ENCODE measurements at places on chromosomes 12 and 14.

GRCh38 chr12:10241290-10241689 lies 28.6 kb downstream of the GABARAPL1 start:
- DNase-seq, result no peak

DNA sequence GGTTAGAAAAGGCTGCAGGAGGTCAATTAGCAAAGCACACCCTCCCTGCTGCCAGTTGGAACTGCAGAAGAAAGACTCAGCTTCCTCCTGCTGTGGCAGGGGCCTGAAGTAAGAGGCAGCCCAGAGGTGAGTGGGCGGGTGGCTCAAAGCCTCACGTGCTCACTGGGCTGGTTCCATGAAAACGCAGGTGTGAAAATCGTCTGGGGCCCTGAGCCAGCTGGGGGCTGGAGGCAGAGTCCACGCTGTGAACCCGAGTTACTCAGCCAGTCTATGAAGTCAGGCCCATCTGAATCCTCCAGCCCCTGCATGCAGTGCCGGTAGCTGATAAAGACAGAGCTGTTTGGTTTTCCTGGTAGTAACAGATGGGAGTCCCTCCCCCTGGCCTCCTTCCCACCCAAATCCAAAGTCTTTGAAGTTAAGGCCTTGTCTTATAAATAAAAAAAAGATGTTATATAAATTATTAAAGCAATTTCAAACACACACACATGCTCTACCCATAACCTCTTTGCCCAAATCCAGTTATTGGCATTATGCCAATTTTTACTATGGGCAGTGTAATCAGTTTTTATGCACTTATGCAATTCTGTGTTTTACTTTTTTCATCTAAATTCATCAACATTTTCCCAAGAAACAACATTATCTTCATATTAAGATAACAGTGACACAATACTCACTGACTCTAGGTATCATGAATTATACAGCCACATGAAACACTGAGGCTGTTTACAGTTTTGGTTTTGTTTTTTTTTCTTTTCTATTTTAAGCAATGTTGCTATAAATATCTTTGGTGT lies 57.9 kb upstream of the PNMA1 start:
- no peak for DNase-seq

DNA sequence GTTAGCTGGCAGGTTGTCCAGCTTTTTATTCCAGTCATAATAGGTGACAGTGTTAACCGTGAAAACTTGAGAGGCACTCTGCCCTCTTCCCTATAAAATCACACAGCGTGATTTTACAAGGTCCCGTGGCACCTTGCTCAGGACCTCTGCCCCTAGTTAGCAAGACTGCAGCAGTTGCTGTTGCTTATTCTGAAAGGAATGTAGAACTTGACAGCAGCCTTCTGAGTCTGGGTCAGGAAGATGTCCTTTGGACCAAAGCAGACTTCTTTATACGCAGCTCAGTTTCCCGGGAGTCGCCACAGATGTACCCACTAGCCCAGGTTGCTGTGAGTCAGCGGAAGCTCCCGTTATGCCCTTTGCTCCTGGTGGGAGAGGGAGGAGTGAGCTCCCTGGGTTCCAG lies 13.2 kb downstream of the PRKAB1 start:
- no peak for DNase-seq

DNA sequence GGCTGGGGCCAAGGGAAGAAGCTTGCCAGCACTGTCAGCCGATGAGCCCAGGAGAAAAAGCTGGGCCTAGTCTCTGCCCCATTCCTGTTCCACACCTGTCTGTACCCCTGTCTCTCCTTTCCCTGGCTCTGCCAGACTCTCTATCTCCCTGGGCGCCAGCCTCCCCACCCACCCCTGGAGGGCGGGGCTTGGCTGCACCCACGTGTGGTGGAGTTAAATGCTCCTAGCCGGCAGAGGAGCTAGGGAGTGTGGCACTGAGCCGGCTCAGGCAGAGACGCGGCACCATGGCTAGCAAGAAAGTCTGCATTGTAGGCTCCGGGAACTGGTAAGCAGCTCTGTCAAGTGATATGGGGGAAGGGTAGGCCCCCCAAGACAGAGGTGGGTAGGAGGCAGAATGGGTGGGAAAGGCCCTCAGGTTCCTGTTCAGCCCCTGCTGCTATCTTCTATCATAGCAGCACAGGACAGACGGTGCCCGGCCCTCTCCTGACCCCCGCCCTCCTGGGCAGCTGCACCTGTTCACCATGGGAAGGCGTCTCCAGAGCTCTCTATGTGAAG lies at the start of gene GPD1:
Gene GPD1, plus strand, starts transcription at position 242 of the 555 bp plus-strand sequence. Its CDS starts 43 bp downstream, at position 285.
- DNase-seq, result peak; percentile 85

DNA sequence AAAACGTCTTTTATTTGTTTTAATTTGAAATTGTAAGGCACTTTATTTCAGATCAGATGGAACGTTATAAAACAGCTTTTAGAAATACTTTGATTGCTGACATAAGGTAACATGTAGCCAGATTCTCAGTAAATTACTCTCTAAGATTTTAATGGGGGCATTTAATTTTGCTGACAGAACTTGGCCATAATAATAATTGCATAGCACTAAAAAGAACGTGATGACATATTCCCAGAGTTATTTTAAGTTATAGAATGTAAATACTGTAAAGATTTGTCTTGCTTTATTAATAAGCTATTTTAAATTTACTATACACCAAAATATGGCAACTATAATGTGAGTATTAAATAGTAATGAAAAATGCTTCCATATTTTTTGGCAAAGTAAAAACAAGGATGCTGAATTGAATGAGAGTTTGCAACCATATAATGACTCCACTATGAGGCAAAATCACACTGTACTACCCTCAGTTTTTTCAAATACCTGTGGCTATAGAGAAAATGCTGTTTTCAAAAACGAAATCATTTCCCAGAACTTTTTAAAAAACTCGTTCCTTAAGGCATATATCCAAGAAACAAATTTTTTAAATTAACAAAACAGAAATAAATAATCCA lies 876 bp downstream of the LUM start:
- no peak for DNase-seq

DNA sequence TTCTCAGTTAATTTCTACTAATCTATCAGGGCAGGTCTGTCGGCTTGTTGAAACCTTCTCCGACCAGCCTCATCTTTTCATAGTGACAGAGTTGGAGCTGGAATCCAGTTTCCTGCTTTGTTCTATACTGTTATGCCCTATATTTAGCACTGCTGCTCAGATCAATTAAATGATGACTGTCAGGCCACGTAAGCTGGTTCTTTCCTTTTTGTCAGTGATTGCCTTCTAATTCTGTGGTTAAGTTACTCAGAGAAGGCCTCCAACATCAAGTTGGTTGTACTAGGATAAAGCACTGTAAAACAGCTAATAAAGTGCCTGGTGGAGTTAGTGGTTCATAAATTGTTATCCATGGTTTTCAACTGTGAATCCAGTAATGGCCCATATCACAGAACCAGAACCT lies 22.6 kb downstream of the DERA start:
- DNase-seq, result no peak

DNA sequence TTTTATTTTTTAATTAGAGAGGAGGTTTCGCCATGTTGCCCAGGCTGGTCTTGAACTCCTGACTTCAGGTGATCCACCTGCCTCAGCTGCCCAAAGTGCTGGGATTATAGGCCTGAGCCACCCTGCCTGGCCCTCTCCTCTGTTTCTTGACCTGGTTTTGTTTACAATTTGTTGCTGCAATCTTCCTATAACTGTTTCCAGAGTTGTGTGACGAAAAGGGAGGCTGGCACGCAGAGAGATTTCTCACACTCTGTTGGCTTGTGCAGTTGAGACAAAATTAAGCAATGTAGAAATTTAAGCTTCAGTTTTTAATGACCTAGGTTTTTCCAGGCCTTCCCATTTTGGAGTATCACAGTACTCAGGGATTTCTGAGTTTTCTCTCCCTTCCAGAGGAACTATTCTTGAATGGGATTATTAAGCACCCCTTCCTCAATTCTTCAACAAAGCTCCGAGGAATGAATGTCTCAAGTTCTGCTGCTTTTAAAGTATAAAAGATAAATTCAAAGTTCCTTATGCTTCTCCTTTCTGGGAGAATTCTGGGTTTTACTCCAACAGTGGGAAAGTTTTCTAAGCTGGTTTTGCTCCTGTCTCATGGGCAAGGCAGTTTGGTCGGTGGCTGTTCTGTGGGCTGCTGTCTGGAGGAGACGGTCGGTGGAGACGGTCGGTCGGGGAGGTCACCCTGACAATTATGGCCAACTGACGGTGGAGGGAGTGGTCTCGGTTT lies 20.4 kb upstream of the FOS start:
- DNase-seq, result no peak

DNA sequence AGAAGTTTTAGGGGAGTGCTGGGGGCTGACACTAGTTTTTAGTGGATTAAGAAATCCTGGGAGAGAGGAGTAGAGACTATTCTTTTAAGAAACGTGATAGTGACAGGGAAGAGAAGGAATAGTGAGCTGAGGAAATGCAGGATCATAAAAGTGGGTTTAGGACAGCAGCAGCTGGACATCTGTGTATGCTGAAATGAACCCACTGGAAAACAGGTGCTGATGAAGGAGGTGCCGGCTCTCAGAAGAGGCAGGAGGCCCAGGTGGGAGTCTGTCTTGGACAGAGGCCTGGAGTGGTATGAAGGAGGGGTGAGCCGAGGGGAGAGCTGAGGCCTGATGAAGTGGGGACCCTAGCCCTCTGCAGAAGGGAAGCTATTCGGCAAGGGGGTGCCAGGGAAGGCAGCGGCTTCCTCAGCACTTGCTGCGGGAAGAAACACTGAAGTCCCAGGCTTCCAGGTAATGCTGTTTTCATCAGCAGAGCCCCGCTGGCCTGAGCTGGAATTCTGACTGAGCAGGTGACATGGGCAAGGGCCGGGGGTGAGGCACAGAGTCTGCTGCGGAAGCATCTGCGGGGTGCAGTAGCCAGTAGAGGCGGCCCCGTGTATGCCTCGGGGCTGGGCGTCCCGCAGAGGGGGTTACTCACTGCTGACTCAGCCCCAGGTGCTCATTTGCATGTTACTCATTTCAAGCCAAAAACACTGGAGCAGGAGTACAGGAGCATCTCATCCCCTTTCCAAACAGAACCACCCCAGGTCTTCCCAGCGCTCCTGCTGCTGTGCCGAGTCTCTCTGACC lies 89.7 kb downstream of the TMCC3 start:
- DNase-seq, result no peak

DNA sequence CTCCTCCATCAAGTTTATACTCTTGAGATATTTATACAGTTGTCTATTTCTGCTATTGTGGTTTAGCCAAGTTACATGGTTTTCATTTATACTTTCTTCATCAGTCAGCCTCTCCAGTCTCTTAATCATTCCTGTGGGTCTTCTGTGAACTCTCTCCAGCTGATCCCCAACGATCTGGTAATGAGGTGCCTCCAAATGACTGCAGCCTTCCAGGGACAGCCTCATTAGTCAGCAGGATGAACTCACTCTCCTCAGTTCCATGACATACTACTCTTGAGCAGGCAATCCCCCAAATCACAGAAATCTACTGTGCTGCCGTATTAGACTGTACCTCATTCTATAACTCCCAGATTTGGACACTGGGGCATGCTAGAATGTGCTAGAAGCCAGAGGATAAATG lies 15.3 kb downstream of the AREL1 start:
- no peak for DNase-seq

DNA sequence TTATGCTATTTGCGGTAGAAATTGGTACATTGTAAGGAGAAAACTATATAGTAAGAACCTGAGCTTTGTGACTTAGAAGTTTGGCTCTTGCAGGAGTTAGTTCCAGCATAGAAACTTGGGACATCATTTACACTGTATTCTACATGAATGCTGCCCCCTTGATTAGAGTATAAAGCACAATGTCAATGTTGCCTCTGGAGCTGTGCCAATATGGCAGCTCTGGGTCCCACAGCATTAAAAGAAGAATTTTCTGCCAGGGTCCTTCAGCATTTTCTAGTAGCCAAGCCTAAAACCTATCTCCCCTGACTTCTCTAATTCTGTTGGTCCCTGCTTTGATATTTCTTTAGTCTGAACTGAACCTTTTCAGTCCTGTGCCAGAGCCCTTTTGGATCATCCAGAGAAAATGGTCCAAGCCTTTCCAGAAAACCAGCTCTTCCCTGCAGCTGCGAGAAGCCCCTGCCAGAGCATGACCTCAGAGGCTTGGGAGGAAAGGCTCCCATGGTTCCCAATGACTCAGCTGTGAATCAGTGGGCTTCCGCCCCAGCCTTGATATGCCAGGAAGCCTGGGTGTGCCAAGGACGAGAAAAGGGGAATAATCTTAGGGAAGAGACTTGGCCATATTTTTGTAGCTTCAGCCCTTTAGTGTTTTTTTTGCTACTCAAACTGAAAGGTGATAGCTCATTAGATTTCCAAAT lies 43.2 kb downstream of the PLEKHG7 start:
- DNase-seq, result peak; percentile 87

DNA sequence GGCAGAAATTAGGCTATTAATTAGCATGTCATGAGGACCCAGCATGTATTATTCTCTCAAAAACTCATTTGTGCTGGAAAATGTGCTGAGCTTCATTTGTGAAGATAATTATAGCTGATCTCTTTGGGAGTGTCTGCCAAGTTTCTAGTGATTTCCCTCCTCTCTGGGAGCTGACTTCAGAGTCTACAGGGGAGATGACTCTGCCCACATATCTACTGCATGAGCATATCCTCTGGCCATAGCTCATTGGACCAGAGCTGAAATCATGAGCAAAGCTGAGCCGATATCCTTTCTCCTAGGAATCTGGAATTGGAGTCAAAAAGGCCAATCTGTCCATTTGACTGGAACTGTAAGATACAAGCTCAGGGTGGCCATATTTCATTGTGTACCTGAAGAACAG lies 5.9 kb downstream of the CCDC198 start:
- no peak for DNase-seq

GRCh38 chr12:23361971-23362370 lies 587.5 kb downstream of the SOX5 start:
- no peak for DNase-seq

DNA sequence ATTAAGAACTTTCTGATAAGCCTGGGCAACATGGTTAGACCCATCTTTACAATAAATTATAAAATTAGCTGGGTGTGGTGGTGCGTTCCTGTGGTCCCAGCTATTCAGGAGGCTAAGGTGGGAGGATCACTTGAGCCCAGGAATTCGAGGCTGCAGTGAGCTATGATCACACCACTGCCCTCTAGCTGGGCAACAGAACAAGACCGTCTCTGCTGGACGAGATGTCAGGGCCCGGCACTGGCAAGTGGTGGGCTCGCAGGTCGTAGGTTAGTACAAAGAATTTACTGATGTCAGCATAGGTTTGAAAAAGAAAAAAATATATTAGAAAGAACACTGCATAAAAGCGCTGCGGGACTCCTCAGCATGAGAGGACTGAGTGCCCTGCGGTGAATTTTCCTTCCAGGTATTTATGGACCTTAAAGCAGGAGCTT lies 15.7 kb upstream of the VSIG10 start:
- DNase-seq, result no peak

- DNase-seq, result peak; percentile 59
These were observed 377 bp upstream of the BCL7A start for GRCh38 chr12:122021193-122021821.

DNA sequence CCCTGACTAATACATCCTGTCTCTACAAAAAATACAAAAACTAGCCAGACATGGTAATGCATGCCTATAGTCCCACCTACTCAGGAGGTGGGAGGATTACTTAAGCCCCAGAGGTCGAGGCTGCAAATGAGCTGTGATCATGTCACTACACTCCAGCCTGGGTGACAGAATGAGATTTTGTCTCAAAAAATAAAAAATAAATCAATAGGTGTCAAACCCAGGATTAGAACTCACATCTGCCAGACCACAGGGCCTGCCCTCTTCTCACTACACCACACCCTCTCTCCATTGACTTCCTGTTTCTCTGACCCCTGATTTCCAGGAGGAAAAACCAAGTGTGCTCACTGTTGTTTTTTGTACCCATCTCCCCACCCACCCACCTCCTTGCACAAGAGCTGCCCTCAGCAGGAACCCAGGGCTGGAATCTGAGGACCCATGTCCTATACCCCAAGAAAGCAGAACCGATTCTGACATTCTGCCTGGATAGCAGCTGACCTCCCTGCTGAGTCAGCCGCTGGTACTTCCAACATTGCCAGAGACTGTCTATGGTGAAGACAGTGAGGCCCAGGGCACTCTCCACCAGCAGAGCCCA lies 6.2 kb downstream of the CMKLR1 start:
- DNase-seq, result peak; percentile 50

Measured in left ventricle myocardium superior (tissue), 1 donor.